Endothelial cell (in vitro differentiated cells): ENCODE measurements at places on chromosomes 4 and X. TPM values are rescaled to one million over a fixed set of nuclear protein-coding genes. Genes with fewer than 3 reads are reported as not detected.
A peak's percentile ranks its signal among the peaks of the same experiment; 100 is the strongest.

- no peak for DNase-seq
- H3K4me3 ChIP-seq: no peak overlapping the region
- H3K27ac ChIP-seq: no peak overlapping the region
Measured at GRCh38 chr4:123121241-123121907, 199.0 kb upstream of the NUDT6 start.

DNA sequence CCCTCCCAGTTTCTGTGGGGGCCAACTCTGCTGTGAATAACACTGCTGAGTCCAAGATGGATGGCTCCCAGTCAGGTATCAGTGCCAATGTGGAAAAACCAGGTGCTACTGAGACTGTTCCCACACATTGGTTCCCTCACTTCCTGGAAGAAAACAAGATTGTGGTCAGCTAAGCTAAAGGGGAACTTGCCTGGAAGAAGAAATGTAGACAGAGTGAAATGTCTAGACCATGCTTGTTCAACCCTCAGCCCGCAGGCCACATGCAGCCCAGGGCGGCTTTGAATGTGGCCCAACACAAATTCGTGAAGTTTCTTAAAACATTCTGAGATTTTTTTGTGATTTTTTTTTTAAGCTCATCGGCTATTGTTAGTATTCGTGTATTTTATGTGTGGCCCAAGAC, 28.6 kb upstream of the UTP14A start:
- no peak overlapping the region for H3K27ac ChIP-seq
- H3K36me3 ChIP-seq: no peaks in the 10 kb centered on the region
- H3K4me1 ChIP-seq: no peaks in the 10 kb centered on the region
- no peak for DNase-seq
- H3K27me3 ChIP-seq: no peaks in the 10 kb centered on the region
- no peak overlapping the region for H3K4me3 ChIP-seq

DNA sequence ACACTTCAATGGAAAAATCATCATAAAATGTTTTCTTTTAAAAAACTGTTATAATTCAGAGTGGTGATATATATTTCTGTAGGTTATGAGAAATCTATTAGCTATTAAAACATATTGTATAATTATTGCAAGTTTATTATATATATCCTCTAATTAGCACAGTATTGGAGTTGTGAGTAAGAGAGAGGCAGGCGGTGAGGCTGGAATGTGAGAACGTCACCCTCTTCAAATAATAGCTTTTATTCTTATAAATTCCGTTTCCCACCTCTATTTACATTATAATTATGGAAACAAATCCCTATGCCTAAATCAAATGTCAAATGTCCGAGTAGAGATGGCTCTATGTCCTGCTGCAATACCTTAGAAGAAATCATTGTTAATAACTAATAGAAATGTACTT, 292.9 kb downstream of the ADGRL3 start:
- H3K36me3 ChIP-seq: no peaks in the 10 kb centered on the region
- no peak for DNase-seq
- H3K27ac ChIP-seq: no peak overlapping the region
- H3K4me1 ChIP-seq: peaks cover 9% of the 10 kb centered on the region

KCTD8 gene
- 0.62 TPM for total RNA-seq

- no peaks in the 10 kb centered on the region for H3K36me3 ChIP-seq
- H3K27ac ChIP-seq: peak overlapping the region; percentile 16
- no peaks in the 10 kb centered on the region for H3K27me3 ChIP-seq
- H3K4me3 ChIP-seq: no peak overlapping the region
Measured at GRCh38 chrX:111914398-111915090, 38.6 kb downstream of the TRPC5OS start.

GRCh38 chr4:181659202-181659601, 584.0 kb upstream of the TENM3 start:
- H3K4me3 ChIP-seq: no peak overlapping the region
- H3K36me3 ChIP-seq: no peaks in the 10 kb centered on the region
- no peak overlapping the region for H3K27ac ChIP-seq

GRCh38 chrX:13167481-13168231, 123.2 kb upstream of the FAM9C start:
- H3K27ac ChIP-seq: peak overlapping the region; percentile 42
- H3K27me3 ChIP-seq: peaks cover 2% of the 10 kb centered on the region
- H3K4me3 ChIP-seq: no peak overlapping the region
- H3K4me1 ChIP-seq: peaks cover 23% of the 10 kb centered on the region
- DNase-seq: no peak

FAM13A gene
- total RNA-seq: 16.7 TPM

DNA sequence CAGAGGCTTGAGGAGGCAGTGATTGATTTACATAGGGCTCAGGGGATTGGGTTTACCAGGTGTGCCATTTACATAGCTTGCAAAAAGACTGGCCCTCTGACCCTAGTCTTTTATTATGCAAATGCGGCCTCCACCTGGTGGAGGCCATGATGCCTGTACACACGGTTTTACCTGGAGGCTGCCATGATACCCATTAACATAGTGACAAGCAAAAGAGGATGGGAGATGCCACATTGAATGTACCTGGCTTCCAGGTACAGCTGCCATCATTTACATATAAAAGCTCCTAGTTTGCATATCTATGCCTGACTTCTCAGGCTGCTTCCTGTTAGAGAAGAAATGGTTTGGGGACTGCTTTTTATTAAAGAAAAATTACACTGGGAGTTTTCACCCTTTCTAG, 72.0 kb downstream of the NEXMIF start:
- no peak overlapping the region for H3K4me3 ChIP-seq
- no peak overlapping the region for H3K27ac ChIP-seq
- no peak for DNase-seq
- peaks cover 2% of the 10 kb centered on the region for H3K27me3 ChIP-seq

GRCh38 chr4:24594887-24595286, 10.5 kb upstream of the DHX15 start:
- peaks cover 1% of the 10 kb centered on the region for H3K27me3 ChIP-seq
- H3K36me3 ChIP-seq: peaks cover 3% of the 10 kb centered on the region
- no peak overlapping the region for H3K4me3 ChIP-seq
- no peak for DNase-seq
- H3K27ac ChIP-seq: no peak overlapping the region

DNA sequence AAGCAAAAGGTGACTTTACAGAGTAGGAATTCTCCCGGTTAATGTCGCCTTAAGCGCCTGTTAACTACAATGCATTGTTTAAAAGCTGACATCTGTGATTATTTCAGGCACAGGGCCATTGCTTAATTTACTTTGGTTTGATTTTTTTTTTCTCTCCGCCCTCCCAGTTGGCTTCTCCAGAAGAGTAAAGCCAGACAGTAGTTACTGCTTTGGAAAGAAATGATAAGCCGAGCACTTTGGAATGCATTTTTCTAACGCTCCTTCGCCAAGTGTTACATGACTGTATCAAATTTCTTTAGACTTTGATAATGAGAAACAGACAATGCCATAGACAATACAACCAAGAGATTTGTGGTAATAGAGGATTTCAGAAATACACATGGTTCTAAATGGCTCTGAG, 383.0 kb upstream of the TENM3 start:
- peaks cover 2% of the 10 kb centered on the region for H3K4me1 ChIP-seq
- no peak for DNase-seq
- H3K27me3 ChIP-seq: peaks cover 3% of the 10 kb centered on the region
- no peak overlapping the region for H3K27ac ChIP-seq

GRCh38 chr4:15457406-15458201, 12.1 kb upstream of the CC2D2A start:
- DNase-seq: no peak
- H3K4me3 ChIP-seq: no peak overlapping the region
- H3K36me3 ChIP-seq: no peaks in the 10 kb centered on the region
- peaks cover 4% of the 10 kb centered on the region for H3K27me3 ChIP-seq
- H3K27ac ChIP-seq: no peak overlapping the region

USP17L10 gene
- not detected for total RNA-seq

DNA sequence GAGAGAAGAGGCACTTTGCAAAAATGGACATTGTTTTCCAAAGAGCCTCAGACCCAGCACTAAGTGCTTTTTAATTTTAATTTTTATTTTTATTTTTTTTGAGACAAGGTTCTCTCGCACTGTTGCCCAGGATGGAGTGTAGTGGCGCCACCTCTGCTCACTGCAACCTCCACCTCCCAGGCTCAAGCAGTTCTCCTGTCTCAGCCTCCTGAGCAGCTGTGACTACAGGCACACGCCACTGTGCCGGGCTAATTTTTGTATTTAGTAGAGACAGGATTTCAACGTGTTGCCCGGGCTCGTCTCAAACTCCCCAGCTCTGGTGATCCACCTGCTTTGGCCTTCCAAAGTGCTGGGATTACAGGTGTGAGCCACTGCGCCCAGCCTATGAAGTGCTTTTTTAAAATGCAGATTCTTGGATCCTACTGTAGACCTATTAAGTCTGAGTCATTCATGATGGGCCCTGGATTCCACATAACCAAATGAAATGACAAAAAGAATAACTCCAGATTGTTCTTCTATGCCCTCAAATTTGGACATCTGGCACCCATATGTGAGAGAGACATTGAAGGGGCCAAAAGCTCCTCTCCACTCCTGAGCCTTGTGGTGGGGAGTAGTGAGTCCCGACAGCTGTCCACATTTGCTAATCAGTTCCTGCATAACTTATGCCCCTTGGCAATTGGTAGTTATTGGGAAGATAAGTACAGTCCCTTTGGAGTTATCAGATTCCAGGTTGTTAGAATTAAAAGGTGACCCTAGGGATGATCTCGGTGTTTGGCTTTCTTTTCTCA, 3.6 kb downstream of the NOCT start:
- no peak overlapping the region for H3K27ac ChIP-seq
- no peak for DNase-seq
- H3K4me3 ChIP-seq: no peak overlapping the region
- H3K27me3 ChIP-seq: peaks cover 10% of the 10 kb centered on the region

DNA sequence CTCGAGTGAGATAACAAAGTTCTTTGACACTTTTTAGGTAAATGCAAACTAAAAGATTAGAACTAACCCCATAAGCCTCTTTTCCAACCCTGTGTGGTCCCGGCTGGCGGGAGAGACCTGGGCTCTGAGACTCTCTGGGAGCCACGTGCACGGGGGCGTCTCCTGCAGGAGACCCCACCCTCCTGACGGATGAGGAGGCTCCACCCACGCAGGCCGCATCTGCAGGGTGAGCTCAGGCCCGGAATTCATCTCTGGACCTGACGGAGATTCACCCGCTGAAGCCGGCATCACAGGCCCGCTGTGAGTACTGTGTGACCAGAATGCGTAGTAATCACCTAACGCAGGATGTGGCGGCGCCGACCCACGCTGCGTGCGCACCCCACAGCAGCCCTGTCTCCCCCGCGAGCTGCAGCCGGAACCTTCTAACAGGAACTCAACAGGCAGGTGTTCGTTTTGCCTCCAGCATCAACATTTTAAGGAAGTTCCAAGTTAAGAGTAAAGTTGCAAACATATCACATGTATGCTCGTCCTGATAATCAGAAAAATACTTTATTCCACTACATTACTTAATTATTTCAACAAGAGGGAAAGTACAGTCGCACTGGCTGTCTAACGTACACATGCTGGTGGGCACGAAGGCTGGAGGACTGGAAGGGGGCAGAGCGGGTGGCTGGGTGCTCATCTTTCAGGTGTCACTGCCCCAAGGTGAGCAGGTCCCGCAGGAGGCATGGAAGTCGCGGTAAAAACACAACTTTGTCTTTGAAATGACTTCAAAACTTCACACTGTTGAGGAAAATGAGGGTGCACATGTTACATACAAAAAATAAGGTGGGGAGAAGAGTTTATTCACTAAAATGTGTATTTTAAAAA, 44.5 kb downstream of the FGFRL1 start:
- peaks cover 5% of the 10 kb centered on the region for H3K36me3 ChIP-seq
- no peak overlapping the region for H3K27ac ChIP-seq
- no peak for DNase-seq
- no peak overlapping the region for H3K4me3 ChIP-seq

DNA sequence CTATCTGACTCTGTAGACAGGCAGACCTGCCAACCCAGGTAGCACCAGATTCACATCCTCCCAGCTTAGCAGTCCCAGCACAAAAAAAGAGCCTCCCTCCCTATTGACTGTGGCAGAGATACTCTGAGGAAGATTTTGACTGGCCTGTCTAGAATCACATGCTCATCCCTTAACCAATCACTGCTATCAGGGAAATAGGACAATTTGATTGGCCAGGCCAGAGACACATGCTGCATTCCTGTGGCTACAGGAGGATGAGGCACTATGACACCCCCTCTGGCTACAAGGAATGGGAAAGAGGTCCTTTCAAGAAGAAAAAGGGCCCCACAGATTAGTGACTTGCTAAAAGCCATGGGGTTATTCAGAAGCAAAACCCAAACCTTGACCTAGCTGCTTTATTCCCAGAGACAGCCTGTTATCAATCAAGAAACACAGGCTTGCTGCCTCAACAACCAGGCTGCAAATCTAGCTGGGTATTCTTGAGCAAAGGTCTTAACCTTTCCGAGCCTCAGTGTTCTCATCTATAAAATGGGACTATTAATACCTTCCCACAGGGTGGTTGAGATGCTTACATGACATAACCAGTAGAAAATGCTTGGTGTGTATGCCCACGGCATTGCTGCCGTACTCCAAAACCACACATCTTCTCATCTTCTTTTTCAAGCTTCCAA, 147.6 kb downstream of the BCOR start:
- peaks cover 40% of the 10 kb centered on the region for H3K4me1 ChIP-seq
- H3K27me3 ChIP-seq: peaks cover 1% of the 10 kb centered on the region
- DNase-seq: no peak
- H3K4me3 ChIP-seq: no peak overlapping the region
- no peaks in the 10 kb centered on the region for H3K36me3 ChIP-seq

DNA sequence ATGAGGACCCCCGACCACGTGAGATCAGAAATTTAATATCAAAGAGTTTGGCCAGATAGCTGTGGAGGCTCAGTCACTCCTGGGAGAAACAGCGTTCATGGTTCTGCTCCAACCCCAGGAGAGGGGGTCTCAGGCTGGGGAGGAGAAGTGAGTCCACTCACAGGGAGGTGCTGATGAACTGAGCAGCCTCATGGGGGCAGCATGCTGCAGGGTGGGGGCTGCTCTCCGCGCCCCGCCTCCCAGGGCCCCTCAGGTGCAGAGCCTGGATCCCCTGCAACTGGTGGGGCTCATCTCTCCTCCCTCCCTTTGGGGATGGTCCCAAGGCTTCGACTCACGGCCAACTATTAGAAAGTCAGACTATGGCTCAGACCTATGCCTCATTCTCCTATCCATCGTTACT, 26.6 kb upstream of the C4orf50 start:
- peak overlapping the region; percentile 31 for H3K4me3 ChIP-seq
- DNase-seq: no peak
- H3K36me3 ChIP-seq: no peaks in the 10 kb centered on the region
- H3K27me3 ChIP-seq: peaks cover 8% of the 10 kb centered on the region

USP17L17 gene
- not detected for total RNA-seq

DNA sequence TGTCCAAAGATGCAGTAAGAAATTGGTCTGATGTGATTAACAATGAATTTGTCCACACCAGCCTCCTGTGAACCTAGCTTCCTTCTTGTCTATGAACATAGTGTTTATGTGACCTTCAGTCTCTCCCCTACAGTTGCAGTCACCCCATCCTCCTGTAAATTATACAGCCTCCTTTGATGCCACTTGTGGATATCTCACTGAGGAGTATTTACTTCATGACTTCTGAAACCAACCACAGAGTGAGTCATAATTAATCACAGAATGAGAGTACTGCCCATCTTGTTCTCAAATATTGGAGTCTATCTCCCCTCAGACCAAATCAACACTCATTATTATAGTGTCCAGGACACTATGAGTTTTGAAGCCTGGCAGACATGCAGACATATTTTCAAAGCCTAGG, 27.3 kb upstream of the XAGE2 start:
- no peaks in the 10 kb centered on the region for H3K36me3 ChIP-seq
- peaks cover 5% of the 10 kb centered on the region for H3K27me3 ChIP-seq
